ENCODE measurements at places on chromosomes 6 and 20. TPM values are rescaled to one million over a fixed set of nuclear protein-coding genes. Genes with fewer than 3 reads are reported as not detected.

The L3MBTL1 gene
- polyA plus RNA-seq: 5.6 TPM

The MATN4 gene
- polyA plus RNA-seq: 0.58 TPM

The NRN1 gene
- 22.7 TPM for polyA plus RNA-seq

The SYNE1 gene
- polyA plus RNA-seq: 41.9 TPM

- DNase-seq: no peak
Measured at GRCh38 chr20:20407891-20408805, 40.2 kb downstream of the INSM1 start.

DNA sequence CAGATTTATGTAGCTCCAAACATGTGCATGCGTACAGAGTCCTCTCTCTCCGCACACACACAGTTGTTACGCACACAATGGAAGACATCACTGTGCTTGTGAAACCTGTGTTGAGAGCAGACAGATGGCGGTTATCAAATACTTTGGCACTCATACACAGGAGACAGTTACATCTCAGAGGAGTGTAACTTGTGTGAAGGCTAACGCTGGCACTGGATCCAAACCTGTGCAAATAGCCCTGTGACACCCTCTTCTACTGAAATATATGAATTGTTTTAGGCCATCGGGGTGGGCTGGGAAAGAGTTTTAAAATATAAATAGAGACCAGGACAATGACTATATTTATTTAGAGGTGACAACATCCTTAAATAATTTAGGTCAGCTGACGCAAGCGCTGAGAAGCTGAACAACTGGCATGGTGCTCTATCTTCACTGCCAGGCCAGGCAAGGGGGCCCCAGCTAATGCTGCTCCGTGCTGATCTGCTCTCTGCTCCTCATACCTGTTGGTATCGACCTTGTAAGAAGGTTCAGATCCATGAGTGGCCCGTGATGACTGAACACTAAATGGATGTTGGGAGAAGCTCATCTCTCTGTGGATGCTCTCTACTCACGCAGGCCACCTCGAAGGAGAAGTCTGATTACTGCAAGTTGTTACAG, 69.4 kb downstream of the FOXC1 start:
- no peak for DNase-seq

DNA sequence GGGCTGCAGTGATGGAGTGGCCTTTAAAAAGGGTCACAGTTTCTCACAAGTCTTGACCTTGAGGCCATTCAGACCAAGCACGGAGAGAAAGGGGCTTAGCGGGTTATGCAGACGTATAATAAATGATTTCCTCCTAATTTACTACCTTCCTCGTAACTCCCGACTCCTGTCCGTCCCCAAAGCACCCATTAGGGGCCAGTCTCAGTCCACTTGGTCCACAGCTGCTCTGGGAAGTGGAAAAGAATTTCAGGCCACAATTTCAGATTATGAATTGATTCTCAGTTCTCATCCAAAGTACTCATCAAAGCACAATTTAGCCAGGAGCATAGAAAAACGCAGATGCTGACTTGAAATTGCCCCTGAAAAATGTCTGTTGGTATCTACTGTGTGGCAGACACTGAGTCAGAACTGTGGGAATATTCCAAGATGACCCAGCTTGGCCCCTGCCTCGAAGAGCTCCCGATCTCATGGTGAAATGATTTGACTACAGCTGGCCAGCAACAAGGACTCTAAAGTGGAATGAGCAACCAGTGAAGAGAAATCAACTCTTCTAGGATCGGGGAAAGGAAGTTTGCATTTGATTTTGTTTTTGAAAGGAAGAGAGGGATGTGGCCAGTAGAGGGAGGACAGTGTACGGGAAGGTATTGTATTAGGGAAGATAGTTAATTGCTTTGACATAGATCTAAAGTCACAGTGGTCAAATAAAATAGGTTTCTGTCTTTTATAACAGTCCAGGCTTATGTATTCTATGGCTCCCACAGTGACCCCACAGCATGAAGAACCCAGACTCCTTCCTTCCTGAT, 15.2 kb upstream of the STK35 start:
- DNase-seq: no peak

- DNase-seq: no peak
Measured at GRCh38 chr6:129454488-129454887, 255.5 kb downstream of the ARHGAP18 start.

GRCh38 chr6:68718385-68719073, 83.4 kb downstream of the ADGRB3 start:
- no peak for DNase-seq

GRCh38 chr6:169933839-169934698, 182.6 kb downstream of the ERMARD start:
- no peak for DNase-seq

DNA sequence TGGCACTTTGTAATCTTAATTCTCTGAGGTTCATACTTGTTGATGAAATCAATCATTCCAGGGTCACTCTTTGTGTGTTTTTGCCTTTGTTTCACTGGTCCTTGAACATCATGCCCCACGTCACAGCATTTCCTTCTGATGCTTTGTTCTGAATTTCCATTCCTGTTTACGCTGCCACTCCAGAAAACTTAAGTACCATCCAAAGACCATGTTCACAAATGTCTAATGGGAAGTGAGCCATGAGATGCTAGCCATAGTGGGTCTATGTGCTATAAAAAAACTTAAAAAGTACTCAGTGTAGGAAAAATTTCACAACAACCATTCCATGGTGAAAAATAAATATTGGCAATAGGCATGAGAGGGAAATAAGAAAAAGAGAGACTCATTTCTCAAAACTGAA, 232.0 kb downstream of the IBTK start:
- DNase-seq: no peak
